A549 treated with dexamethasone at 1 μM for 4 hours (cell line): ENCODE measurements at places on chromosomes 6 and 20. TPM values are rescaled to one million over a fixed set of nuclear protein-coding genes. Genes with fewer than 3 reads are reported as not detected.

The NOTCH4 gene
- total RNA-seq = 0.59 to 0.98 TPM (median 0.75 TPM) in 5 replicates

The PROKR2 gene
- not detected in 5 replicates for total RNA-seq

The CFB gene
- total RNA-seq = 1.4 to 2.1 TPM (median 1.6 TPM) in 5 replicates

The EEF1E1 gene
- 53.0 to 105 TPM (median 54.9 TPM) in 5 replicates for total RNA-seq

The TFAP2D gene
- not detected in 5 replicates for total RNA-seq

The CBLN4 gene
- total RNA-seq = not detected in 5 replicates

The GLP1R gene
- total RNA-seq = not detected in 5 replicates

The ACTL10 gene
- not detected in 5 replicates for total RNA-seq

The TMC2 gene
- 0.02 TPM in 1 of 5 replicates, not detected in the others for total RNA-seq

The OR2J3 gene
- total RNA-seq = not detected in 5 replicates

The ECI2 gene
- 43.7 to 61.9 TPM (median 47.0 TPM) in 5 replicates for total RNA-seq

The MTFR2 gene
- total RNA-seq = 11.0 to 12.5 TPM (median 11.3 TPM) in 5 replicates

The C6orf141 gene
- 6.3 to 8.8 TPM (median 7.4 TPM) in 5 replicates for total RNA-seq

The DEF6 gene
- total RNA-seq = 0.05 to 0.06 TPM (median 0.06 TPM) in 3 of 5 replicates, not detected in the others

The ARFGEF2 gene
- 11.2 to 17.9 TPM (median 15.7 TPM) in 5 replicates for total RNA-seq

The DCDC2 gene
- total RNA-seq = 2.4 to 3.2 TPM (median 2.7 TPM) in 5 replicates

The MGME1 gene
- total RNA-seq = 36.8 to 45.1 TPM (median 41.1 TPM) in 5 replicates

The BPI gene
- total RNA-seq = not detected in 5 replicates

The CCHCR1 gene
- 7.1 to 8.3 TPM (median 7.5 TPM) in 5 replicates for total RNA-seq

The ZNF311 gene
- 0.14 to 0.18 TPM (median 0.15 TPM) in 5 replicates for total RNA-seq

The FAM217A gene
- total RNA-seq = not detected in 5 replicates

The GRIK2 gene
- 0.43 to 0.61 TPM (median 0.51 TPM) in 5 replicates for total RNA-seq

The TRIM10 gene
- total RNA-seq = 0.04 TPM in 1 of 5 replicates, not detected in the others

The ABCF1 gene
- total RNA-seq = 51.7 to 57.5 TPM (median 54.5 TPM) in 5 replicates

The ZNF292 gene
- 2.9 to 5.1 TPM (median 3.7 TPM) in 5 replicates for total RNA-seq

The MSH5 gene
- 8.4 to 14.3 TPM (median 14.1 TPM) in 5 replicates for total RNA-seq

The TRIM39 gene
- total RNA-seq = 6.1 to 7.7 TPM (median 6.9 TPM) in 5 replicates

The ETV7 gene
- 0.09 to 0.28 TPM (median 0.13 TPM) in 5 replicates for total RNA-seq

The ZBTB12 gene
- total RNA-seq = 2.9 to 4.4 TPM (median 3.9 TPM) in 5 replicates

The SLC22A23 gene
- total RNA-seq = 7.5 to 12.0 TPM (median 10.7 TPM) in 5 replicates

The GABRR2 gene
- 0.05 to 0.07 TPM in 2 of 5 replicates, not detected in the others for total RNA-seq

The SPAG4 gene
- 3.3 to 4.9 TPM (median 4.4 TPM) in 5 replicates for total RNA-seq

The TRIM31 gene
- total RNA-seq = 0.69 to 0.76 TPM (median 0.70 TPM) in 5 replicates

The KHDC1L gene
- total RNA-seq = 0.25 to 0.41 TPM (median 0.28 TPM) in 3 of 5 replicates, not detected in the others

The PAX1 gene
- total RNA-seq = 0.05 to 0.11 TPM in 2 of 5 replicates, not detected in the others

The SLC35D3 gene
- 0.04 to 0.07 TPM (median 0.06 TPM) in 5 replicates for total RNA-seq

The COX4I2 gene
- not detected in 5 replicates for total RNA-seq

The ENPP3 gene
- 0.18 TPM in 1 of 5 replicates, not detected in the others for total RNA-seq

The TUBB2B gene
- 14.2 to 16.9 TPM (median 15.4 TPM) in 5 replicates for total RNA-seq

The ZNF165 gene
- total RNA-seq = 0.73 to 0.88 TPM (median 0.81 TPM) in 5 replicates

The TRERF1 gene
- total RNA-seq = 5.3 to 10.3 TPM (median 9.3 TPM) in 5 replicates

The SLC22A7 gene
- total RNA-seq = not detected in 5 replicates

The B4GALT5 gene
- 53.4 to 75.6 TPM (median 68.7 TPM) in 5 replicates for total RNA-seq

The OOEP gene
- not detected in 5 replicates for total RNA-seq

The TRIM26 gene
- 27.4 to 30.7 TPM (median 28.7 TPM) in 5 replicates for total RNA-seq

The TMEM74B gene
- total RNA-seq = 2.4 to 3.5 TPM (median 3.1 TPM) in 5 replicates

The ERVFRD-1 gene
- not detected in 5 replicates for total RNA-seq

The MEI4 gene
- not detected in 5 replicates for total RNA-seq

The PRKN gene
- 0.02 to 0.09 TPM (median 0.06 TPM) in 4 of 5 replicates, not detected in the other for total RNA-seq

The SLC22A2 gene
- total RNA-seq = 0.04 to 0.15 TPM (median 0.06 TPM) in 3 of 5 replicates, not detected in the others
